ENCODE measurements at places on chromosomes 3 and 15. TPM values are rescaled to one million over a fixed set of nuclear protein-coding genes. Genes with fewer than 3 reads are reported as not detected.
A peak's percentile ranks its signal among the peaks of the same experiment; 100 is the strongest.

DNA sequence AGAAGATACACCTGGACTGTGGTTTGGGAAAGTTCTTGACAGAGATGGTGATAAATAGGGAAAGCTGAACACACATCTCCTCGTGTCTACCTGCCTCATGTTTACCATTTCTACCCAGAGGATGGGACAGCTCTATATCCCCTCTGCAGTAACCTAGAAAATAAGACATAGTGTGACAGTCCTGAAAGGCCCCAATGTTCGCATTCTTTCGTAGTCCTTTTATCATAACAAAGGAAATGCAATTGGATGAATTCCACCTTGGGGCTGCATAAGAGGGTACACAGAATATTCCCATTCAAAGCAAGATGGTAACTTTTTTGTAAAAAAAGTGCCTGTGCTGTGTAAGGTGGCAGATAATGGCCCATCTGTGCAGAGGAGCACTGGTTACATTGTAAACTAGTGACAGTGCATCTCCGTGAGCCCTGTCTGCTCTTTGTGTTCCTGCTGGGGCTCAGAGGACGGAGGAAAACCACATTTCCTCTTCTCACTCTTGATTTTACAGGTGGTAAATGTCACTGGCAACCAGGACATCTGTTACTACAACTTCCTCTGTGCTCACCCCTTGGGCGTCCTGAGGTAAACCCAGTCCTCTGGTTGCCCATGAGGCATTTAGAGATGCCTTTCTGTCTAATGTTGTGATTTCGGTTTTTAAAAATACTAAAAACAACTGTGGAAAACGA lies 74.3 kb downstream of the SIDT1 start:
- H3K4me3 ChIP-seq: no peak overlapping the region
- H3K27ac ChIP-seq: no peak overlapping the region
- peak; percentile 26 for DNase-seq

Gene CASR
- total RNA-seq: not detected

- H3K4me1 ChIP-seq: no peaks in the 10 kb centered on the region
- no peak for DNase-seq
- no peaks in the 10 kb centered on the region for H3K27me3 ChIP-seq
Measured at GRCh38 chr15:31554261-31554660, 227.6 kb downstream of the KLF13 start.

GRCh38 chr3:11363715-11364114 lies 91.5 kb downstream of the ATG7 start:
- no peaks in the 10 kb centered on the region for H3K27me3 ChIP-seq
- no peak for DNase-seq
- H3K36me3 ChIP-seq: no peaks in the 10 kb centered on the region
- peaks cover 13% of the 10 kb centered on the region for H3K4me1 ChIP-seq

- no peaks in the 10 kb centered on the region for H3K27me3 ChIP-seq
- H3K4me3 ChIP-seq: no peak overlapping the region
- no peaks in the 10 kb centered on the region for H3K36me3 ChIP-seq
- DNase-seq: no peak
Measured at GRCh38 chr3:25592510-25592968, 72.2 kb downstream of the TOP2B start.

Gene ADAMTSL3
- 6.0 TPM for total RNA-seq

Gene LDHAL6B
- not detected for total RNA-seq

GRCh38 chr3:147405231-147406027 lies 914 bp downstream of the ZIC4 start:
- H3K27me3 ChIP-seq: peaks cover 100% of the 10 kb centered on the region
- H3K36me3 ChIP-seq: no peaks in the 10 kb centered on the region
- H3K27ac ChIP-seq: no peak overlapping the region
- DNase-seq: no peak
- peaks cover 18% of the 10 kb centered on the region for H3K4me1 ChIP-seq

Gene ECE2
- not detected for total RNA-seq

DNA sequence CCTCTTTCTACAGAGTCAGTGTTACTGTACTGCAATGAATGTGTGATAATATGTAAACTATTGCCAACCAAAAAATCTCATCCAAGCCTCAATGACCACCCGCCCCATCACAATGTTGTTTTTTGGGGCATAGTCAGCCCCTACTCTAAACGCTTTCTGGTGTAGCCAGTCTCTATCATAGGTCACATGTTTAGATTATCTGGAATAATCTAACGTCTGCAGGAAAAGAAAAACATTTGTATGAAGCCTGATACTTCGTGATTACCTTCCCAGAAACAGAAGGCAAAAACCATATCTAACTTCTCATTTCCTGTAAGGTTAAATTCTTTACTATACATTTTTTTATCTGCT lies 1331.8 kb upstream of the GBE1 start:
- DNase-seq: no peak
- no peak overlapping the region for H3K27ac ChIP-seq

DNA sequence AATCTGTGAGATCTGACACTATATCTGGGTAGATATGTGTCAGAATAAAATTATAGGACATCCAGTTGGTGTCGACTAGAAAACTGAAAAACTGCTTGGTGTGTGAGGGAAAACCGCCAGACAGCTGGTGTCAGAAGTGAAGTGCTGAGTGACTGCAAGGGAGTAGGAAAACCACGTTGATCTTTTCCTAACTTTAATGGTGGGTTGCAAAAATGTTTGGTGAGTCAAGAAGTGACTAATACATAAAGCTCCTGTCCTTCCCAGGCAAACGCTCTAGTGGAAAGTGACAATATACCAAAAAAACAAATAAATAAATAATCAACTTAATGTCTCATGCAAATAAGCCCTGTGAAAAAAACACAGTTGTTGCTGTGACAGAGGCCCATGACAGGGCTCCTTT lies 7.3 kb upstream of the CD96 start:
- no peak overlapping the region for H3K4me3 ChIP-seq
- H3K27ac ChIP-seq: no peak overlapping the region
- no peaks in the 10 kb centered on the region for H3K27me3 ChIP-seq

DNA sequence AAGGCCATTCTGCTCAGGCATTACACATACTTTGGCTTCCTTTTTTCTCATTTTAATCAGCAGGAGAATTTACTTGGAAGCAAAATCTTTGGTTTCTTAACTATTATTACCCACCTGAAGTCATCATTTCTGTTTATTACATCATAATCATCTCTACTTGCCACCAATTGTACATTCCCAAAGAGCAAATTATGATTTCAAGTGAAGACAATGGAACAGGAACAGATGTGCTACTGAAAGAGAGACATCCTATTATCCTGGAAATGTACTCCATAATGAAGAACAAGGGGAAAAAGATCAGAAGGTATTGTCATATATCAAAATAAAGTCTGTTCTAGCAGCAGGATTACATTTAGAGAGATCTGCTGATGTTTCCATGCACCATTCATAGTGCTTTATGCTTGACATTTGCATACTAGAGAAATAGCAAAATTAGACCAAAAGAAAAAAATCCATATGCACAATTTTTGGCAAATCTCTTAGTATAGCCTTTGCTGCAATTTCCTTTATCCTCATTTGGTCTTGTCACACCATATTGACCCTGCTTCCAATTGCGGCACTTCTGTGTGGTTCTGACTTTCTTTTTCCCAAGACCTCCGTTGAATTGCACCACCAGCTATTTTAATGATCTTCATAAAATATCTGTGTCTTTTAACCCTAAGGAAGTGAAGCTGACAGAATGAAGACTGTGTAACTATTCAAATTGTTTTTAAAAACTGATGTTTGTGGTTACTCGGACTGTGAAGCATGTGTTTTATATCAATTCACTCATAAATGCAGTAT lies 683.8 kb downstream of the ZNF385D start:
- H3K4me1 ChIP-seq: no peaks in the 10 kb centered on the region
- no peak for DNase-seq
- H3K27me3 ChIP-seq: no peaks in the 10 kb centered on the region
- no peak overlapping the region for H3K27ac ChIP-seq
- no peak overlapping the region for H3K4me3 ChIP-seq
- no peaks in the 10 kb centered on the region for H3K36me3 ChIP-seq

DNA sequence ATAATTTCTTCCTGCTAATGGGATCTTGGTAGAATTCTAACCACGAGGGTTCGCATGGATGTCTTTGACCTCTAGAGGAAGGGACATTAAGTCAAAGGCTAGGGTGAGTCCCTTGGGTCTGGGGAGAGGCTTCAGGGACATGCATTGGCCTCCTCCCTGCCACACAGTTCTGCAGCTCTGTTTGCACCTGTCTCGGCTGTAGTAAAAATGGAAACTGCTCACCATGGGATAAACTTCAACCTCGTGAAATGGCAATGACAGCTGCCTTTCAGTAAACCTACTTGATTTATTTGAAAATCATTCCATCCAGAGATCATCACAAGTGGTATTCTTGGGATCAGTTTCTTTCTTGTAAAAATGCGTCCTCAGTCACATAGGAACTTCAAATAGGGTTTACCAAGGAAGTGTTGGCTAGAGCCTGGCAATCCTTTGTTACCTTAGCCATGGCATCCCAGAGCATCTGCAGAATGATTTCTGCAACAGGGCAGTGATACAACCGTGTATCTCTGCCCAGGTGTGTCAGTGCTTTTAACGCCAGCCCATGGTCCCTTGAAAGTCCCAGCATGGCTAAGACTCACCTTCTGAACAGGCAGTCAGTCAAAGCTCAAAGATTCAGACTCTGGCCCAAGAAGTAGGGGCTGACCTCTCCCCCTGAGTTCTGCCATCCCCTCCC lies 14.0 kb upstream of the LRTM1 start:
- H3K4me1 ChIP-seq: no peaks in the 10 kb centered on the region
- no peak for DNase-seq
- H3K36me3 ChIP-seq: no peaks in the 10 kb centered on the region
- no peaks in the 10 kb centered on the region for H3K27me3 ChIP-seq
- H3K27ac ChIP-seq: no peak overlapping the region
- H3K4me3 ChIP-seq: no peak overlapping the region

DNA sequence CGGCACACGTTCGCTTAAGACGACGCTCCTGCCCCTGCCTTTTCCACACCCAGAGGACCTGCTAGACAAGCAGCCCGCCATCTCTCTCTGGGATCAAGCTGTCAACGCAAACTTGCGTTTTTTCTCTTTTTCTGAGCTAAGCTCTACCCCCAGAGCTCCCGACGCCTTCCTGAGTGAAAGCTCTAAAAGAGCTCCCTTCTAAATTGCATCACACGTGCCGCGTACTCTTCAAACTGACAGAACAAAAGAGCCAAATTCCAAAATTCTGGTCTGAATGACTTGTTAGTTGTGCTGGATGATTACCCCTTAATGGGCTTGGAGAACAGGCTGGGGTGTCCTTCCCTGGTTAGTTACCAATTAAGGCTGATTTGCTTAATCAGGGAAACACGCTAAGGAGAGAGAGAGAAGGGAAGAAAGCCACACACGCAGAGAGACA lies 81.2 kb downstream of the MDFIC2 start:
- no peaks in the 10 kb centered on the region for H3K27me3 ChIP-seq
- H3K27ac ChIP-seq: no peak overlapping the region
- H3K36me3 ChIP-seq: no peaks in the 10 kb centered on the region
- DNase-seq: no peak

- H3K27ac ChIP-seq: peak overlapping the region; percentile 69
- no peaks in the 10 kb centered on the region for H3K36me3 ChIP-seq
- H3K4me3 ChIP-seq: no peak overlapping the region
Measured at GRCh38 chr3:168051531-168052471, 43.9 kb downstream of the GOLIM4 start.

DNA sequence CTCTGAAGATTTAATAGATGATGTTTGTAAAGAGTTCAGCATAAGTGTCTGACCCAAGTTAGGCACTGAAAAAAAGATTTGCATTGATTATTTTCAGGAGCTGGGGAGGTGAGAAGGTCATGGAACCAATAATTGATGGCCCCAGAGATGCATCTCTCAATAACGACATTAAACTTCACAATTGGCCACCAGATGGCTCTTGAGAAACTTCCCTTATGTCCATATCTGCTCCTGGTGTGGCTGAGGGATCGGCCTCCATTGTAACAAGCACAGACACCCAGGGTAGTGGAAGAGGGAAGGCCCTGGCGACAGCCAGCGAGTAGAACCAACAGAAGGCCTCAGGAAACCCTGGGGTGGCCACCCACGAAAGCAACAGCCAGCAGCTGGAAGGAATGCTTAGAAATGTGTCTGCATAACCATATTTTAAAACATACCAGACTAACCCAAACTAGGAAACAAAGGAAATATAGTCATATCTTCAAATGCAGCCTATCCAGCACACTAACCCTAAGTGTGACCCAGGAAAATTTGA lies 536.7 kb downstream of the SOX2 start:
- H3K27me3 ChIP-seq: no peaks in the 10 kb centered on the region
- no peaks in the 10 kb centered on the region for H3K36me3 ChIP-seq
- no peak for DNase-seq
- H3K4me1 ChIP-seq: no peaks in the 10 kb centered on the region

Gene CTXND1
- not detected for total RNA-seq

GRCh38 chr15:65818927-65819562 lies 27.0 kb upstream of the DENND4A start:
- H3K4me1 ChIP-seq: peaks cover 16% of the 10 kb centered on the region
- DNase-seq: no peak
- no peaks in the 10 kb centered on the region for H3K27me3 ChIP-seq
- H3K36me3 ChIP-seq: no peaks in the 10 kb centered on the region

GRCh38 chr15:36954486-36954885 lies 145.9 kb downstream of the MEIS2 start:
- H3K4me3 ChIP-seq: no peak overlapping the region
- no peaks in the 10 kb centered on the region for H3K27me3 ChIP-seq
- no peak for DNase-seq
- no peak overlapping the region for H3K27ac ChIP-seq

Gene IFT122
- 15.0 TPM for total RNA-seq

Gene GOLGA8G
- not detected for total RNA-seq

Gene FBXO22
- 19.2 TPM for total RNA-seq

Gene TRAIP
- 1.5 TPM for total RNA-seq

Gene SOX2
- not detected for total RNA-seq

DNA sequence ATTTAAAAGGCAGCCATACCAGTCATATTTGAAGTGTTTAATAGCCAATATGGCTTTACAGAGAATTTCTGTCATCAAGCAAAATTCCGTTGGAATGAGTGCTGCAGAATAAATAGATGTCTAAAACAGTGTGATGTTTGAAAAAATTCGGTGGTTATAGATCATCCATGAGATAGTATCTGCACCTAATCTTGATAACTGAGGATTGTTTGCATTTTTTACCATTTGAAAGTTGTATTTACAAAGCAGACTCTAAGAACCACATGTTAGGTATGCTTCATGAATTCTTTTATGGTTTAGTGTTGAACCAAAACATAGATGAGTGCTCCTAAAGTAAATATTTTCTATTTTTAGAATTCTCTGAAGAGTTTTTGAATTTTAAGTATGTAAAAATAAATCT lies 476.1 kb downstream of the NAALADL2 start:
- no peaks in the 10 kb centered on the region for H3K36me3 ChIP-seq
- no peak overlapping the region for H3K27ac ChIP-seq
- H3K27me3 ChIP-seq: no peaks in the 10 kb centered on the region
- peaks cover 9% of the 10 kb centered on the region for H3K4me1 ChIP-seq
- H3K4me3 ChIP-seq: no peak overlapping the region
- DNase-seq: no peak

Gene RTP1
- total RNA-seq: not detected

Gene CFAP44
- total RNA-seq: 11.7 TPM
